NCI-H446 (cell line): ENCODE measurements at places on chromosomes 3 and 15.

DNA sequence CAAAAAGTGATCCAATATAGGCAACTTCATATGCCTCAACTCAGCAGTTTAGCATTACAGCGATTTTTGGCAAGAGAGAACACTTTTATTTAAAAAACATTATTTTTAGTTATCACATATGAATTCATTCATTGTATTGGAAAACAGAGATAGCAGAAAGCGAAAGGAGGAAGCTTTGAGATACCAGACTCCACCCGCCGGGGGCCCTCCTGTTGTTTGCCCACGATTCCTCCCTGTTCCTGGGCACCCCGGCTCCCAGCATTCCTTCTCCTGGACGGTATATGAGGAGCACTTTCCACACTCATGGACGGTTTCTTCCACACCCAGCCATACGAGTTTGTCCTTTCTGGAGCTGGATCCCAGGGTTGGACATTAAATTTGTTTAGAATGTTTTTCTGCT is 18.2 kb downstream of the APBA2 start:
- no peak for DNase-seq

GRCh38 chr3:14077310-14077709 is 47.4 kb downstream of the CHCHD4 start:
- DNase-seq = no peak

DNA sequence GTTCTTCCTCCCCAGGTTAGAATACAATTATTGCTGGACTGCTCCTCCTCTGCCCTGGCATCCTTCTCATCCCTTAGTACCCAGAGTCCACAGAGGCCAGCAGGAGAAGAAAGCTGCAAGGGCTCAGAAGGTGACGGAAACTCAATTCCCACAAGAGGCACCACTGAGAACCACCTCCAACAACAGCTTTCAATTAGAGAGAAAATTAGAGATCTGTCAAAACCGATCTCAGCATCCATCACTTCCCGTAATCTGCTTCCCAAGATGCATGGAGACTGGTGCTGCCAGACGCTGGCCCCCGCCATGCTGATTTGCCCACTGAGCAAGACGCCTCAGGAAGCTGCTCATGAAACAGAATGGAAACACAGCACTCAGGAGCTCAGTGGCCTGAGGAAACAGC is 135.0 kb upstream of the PRICKLE2 start:
- no peak for DNase-seq

DNA sequence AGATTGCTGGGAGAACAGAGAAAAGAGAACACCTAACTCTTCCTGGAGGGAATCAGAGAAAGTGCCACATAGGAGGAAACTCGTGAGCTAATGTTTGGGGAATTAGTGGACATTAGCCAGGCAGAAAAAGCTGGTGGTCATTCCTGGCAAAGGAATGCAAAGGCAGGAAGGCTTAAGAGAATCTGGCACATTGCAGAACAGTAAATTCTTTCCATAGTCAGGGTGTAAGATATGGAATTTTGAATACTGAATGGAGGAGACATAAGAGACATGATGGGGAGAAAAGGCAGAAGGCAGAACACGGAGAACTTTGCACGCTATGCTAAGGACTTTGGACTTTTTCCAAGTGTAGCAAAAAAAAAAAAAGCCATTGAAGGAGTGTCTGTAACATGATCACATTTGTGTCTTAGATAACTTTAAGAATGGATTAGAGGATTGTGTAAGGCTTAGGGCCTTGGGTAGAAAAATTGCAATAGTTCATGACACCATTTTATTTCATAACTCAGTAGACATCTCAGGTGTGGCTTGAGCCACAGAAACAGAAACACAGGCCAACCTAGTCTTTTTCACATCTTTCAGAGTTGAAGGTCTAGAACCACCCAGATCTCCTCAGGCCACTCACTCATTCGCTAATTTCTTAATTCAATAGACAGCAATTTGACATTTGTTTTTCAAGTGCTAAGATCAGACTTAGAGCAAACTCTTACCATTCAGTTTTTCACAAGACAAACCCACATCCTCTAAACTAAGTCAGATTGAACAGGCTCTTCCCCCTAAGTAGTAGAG is 31.2 kb upstream of the CCDC80 start:
- no peak for DNase-seq

GRCh38 chr3:12316729-12317351 is 28.0 kb downstream of the PPARG start:
- no peak for DNase-seq
